ENCODE measurements at places on chromosomes 7 and 10. TPM values are rescaled to one million over a fixed set of nuclear protein-coding genes. Genes with fewer than 3 reads are reported as not detected.

GRCh38 chr10:31935678-31936077 is 7.0 kb upstream of the ARHGAP12 start:
- no peak for DNase-seq

DNA sequence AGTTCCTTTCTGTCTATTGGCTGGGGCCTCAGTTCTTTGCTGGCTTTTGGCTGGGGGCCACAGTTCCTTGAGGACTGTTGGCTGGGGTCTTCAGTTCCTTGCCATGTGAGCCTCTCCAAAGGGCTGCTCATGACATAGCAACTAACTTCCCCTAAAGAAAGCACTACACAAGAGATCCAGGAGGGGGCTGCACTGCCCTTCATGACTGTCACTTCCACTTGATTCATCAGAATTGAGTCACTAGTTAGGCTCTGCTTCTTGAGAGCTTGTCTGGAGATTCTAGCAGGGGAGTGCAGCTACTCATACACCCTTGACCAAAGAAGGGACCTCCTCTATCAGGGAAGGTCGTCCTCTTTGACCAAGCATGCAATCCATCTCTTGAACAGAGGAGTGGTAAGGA is 38.0 kb upstream of the MKX start:
- peak; percentile 59 for DNase-seq

GRCh38 chr7:133650069-133650468 is 397.2 kb downstream of the EXOC4 start:
- no peak for DNase-seq

GRCh38 chr10:18066947-18067346 is 73.3 kb upstream of the CACNB2 start:
- no peak for DNase-seq

- no peak for DNase-seq
Observed at GRCh38 chr10:6770846-6771245, 190.8 kb upstream of the PRKCQ start.

DNA sequence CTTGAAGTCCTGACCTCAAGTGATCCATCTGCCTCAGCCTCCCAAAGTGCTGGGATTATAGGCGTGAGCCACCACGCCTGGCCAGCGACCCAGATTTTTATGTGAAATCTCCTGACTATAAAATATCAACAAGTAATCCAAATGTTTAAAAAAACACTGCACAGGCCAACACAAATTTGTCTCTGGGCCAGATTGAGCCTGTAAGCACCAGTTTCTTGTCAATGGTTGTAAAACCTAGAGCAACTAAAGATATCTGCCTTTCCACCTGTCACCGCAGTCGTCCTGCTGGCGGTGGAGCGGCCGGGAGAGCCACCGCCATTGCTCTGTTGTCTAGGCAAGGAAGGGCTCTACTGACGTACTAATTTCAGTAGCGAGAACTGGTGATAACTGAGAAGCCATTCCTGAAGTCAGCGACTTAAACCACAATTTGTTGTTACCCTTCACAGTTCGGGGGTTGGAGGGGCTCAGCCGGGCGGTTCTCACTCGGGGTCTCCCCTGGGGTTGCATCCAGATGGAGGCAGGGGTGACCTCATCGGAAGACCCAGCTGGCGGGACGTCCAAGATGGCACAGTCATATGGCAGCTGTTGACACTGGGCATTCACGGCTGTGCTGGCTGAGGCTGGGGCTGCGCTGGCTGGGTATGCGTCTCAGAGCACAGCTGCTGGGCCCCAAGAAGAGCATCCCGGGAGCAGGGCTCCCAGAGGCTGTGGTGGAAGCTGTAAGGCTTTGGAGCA is 55.2 kb upstream of the PDGFA start:
- peak; percentile 62 for DNase-seq

- no peak for DNase-seq
Observed at GRCh38 chr10:11073410-11073809, 55.7 kb downstream of the CELF2 start.

- peak; percentile 11 for DNase-seq
Observed at GRCh38 chr10:103416436-103417147, 20.2 kb downstream of the PDCD11 start.

Gene GIMAP2
- 8.3 TPM for total RNA-seq

Gene PHYH
- total RNA-seq: 12.7 TPM

Gene ZNF117
- 0.94 TPM for total RNA-seq

Gene FGFR2
- 6.3 TPM for total RNA-seq

Gene ABCC2
- total RNA-seq: 0.72 TPM

Gene PRLHR
- not detected for total RNA-seq

Gene MYH16
- not detected for total RNA-seq

Gene HOXA6
- 0.82 TPM for total RNA-seq

Gene CDK1
- total RNA-seq: 131 TPM

Gene ADAMTS14
- total RNA-seq: 1.6 TPM
